ENCODE measurements at places on chromosomes 3 and 15. TPM values are rescaled to one million over a fixed set of nuclear protein-coding genes. Genes with fewer than 3 reads are reported as not detected.

GOLGA8G gene
- not detected for total RNA-seq

CD80 gene
- not detected for total RNA-seq

- no peak for DNase-seq
Measured at GRCh38 chr15:50909010-50909317, 481 bp downstream of the AP4E1 start.

HOMER2 gene
- 12.2 TPM for total RNA-seq

DNA sequence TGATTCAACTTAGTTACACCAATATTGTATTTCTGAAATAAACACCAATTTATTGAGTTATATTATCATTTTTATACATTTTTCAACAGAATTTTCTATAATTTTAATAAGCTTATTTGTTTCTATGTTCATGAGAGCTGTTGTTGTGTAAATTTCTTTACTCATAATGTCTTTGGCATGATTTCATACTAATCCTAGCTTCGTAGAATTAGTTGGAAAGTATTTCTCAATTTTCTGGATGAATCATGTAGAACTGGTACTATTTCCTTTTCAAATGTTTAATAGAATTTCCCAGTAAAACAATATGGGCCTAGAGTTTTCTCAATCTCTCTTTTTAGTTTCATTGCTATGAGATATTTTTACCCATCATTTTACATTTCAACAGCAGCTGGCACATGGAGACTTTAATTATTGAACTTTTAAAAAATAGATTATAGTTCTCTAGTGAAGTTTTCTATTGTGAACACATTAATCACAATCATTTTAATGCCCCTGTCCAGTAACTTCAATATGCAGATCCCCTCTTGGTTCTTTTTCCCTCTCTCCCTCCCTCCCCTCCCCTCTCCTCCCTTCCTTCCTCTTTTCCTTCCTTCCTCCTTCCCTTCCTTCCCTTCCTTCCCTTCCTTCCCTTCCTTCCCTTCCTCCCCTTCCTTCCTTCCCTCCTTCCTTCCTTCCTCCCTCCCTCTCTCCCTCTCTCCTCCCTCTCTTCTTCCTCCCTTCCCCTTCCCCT lies 1357.1 kb downstream of the ZPLD1 start:
- DNase-seq: no peak
